ENCODE measurements at places on chromosomes 16 and 17.

DNA sequence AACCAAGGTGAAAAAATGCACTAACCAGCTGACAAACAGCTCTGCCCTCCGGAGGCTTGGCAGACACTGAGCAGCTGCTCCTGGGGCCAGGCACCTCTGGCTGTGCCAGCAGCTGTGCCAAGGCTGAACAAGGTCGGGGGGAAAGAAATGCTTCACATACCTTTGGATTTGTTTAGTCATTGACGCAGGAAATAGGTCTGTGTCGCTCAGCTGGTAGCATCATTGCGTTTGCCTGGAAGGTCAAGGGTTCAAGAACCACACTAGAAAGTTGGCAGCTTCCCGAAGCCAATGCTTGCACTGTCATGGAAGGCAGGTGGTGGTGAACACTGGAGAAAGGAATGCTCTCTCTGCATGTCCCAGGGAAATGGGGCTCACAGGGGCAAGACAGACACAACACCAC, 63.5 kb downstream of the PCTP start:
- DNase-seq = no peak

DNA sequence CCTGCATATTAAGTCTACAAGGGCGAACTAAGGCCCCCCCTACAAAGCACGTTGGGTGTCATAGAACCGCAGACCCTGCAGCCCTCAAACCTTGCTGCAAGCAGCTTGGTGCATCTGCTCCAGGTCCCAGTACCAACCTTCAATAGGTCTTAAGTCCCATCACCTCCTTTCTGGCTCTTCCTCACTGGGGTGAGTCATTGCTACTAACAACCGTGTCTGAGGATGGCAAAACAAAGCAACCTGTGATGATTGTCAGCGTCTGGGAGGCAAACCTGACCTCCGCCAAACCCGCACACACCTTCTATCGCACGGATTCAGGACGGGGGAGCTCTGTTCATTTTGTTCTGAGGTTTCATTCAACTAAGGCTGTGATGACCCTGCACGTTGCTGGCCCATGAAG, 138.9 kb downstream of the SLC39A11 start:
- peak; percentile 15 for DNase-seq

- DNase-seq = no peak
These were observed 24.3 kb downstream of the ITGB3 start for GRCh38 chr17:47277921-47278320.

DNA sequence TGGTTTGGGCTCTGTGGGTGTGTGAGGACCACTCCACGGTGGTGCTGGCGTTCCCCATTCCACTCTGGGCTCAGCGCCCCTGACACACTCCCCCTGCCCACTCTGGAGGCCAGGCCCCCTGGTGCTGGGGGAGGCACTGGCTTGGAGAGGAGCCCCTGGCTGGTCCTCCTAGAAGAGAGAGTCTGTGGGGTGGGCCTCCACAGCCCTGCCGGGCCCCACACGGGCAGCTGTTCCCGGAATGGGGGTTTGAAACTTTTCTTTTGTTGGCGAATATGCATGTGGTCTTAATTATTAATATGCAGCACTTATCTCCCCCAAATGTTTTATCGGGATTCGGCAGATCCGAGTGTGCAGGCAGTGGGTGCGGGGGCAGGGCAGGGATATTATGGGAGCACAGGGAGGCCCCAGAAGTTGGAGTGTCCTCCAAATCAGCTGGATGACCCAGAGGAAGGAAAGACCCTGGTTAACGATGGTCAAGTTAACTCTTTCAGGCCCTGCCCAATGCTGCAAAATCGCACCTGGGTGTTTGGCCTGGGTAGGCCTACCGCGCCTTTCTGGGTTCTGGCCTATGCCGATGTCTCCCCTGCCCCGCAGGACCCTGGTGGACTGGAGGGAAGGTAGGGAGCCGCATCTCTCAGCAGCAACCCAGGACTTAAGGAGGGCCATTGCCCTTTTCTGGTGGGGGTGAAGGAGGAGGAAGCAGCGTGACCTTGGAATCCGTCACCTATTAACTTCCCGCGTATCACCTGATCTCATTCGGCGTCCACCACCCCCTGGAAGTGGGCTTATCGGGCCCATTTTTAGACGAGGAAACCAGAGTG, 36.0 kb downstream of the TMEM235 start:
- DNase-seq = no peak

GRCh38 chr17:81413497-81414135, 18.4 kb downstream of the BAHCC1 start:
- DNase-seq = no peak

DNA sequence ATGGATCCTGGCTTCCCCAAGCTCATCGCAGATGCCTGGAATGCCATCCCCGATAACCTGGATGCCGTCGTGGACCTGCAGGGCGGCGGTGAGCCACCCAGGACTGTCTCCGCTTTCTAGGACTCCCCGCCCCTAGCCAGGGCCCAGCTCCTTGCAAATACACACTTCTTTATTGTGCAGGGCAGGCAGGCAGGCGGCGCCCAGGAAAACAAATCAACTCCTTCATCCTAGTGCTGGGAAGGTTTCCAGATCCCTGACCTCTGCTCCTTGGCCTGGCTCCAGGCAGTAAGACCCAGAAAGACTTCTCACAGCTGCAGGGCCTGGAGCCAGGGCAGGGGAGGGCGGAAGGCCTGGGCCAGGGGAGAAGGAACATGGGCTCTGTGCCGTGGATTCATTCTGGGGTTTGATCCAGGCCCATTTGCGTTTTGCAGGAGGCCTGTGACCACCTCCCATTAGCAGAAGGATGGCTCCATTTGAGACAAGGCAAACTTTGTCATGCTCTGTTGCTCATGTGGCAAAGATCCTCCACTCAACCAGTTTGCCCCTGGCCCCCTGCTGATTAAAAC, 6.0 kb upstream of the LPCAT2 start:
- no peak for DNase-seq

GRCh38 chr16:48383877-48384519, 1.2 kb downstream of the SIAH1 start:
- DNase-seq = peak; percentile 62

- DNase-seq = no peak
These were observed 17.9 kb downstream of the SMCR8 start for GRCh38 chr17:18332909-18333489.

GRCh38 chr17:82231312-82231561, 2.4 kb downstream of the SLC16A3 start:
- no peak for DNase-seq

DNA sequence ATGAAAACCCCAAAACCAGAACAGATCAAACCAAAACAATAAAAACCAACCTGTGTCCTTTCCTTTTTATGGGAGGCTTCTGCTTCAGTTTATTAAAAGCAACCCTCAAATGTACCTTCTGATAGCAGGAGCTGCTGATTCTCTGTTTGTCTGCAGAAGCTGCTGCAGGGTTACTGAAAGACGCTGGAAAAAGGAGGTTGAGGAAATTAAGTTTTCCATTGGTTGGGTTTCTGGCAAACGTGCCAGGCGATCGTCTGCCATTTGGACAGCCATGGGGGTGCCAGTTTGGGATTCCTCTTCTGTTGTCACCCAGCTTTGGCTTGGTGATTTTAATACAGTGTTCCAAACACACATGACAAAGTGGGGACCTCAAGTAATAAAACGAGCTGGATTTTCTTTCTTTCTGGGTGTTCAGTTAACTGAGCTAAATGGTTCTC, 185.4 kb upstream of the ZFHX3 start:
- no peak for DNase-seq

- DNase-seq = no peak
These were observed 71.1 kb downstream of the BANP start for GRCh38 chr16:88022076-88023042.

- DNase-seq = peak; percentile 90
These were observed 1.7 kb upstream of the SLC16A11 start for GRCh38 chr17:7045492-7046126.

GRCh38 chr17:58319173-58320162, 9.1 kb downstream of the TSPOAP1 start:
- no peak for DNase-seq

GRCh38 chr16:11004351-11004750, 60.0 kb downstream of the CLEC16A start:
- DNase-seq = no peak

DNA sequence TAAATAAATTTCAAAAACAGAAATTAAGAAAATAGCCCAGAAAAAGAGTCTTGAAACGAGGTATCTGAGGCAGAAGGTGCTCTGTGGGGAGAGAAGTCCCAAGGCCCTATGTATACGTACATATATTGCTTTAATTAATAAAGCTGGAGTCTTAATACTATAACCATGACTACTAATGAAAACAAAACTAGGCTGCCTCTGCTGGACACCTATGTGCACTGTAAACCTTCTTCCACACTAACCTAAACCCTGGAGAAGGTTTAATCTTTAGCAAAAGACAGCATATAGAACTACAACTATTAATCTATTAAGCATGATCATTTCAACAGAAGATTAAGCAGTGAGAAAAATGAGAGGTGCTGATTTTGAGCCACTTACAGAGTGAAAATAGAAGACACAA, 153.9 kb upstream of the C17orf78 start:
- DNase-seq = no peak

- DNase-seq = no peak
These were observed 13.5 kb downstream of the CCL11 start for GRCh38 chr17:34299027-34299426.

GRCh38 chr16:12602811-12603698, 200.6 kb downstream of the CPPED1 start:
- DNase-seq = no peak

- DNase-seq = peak; percentile 67
These were observed 6.0 kb upstream of the KCNH6 start for GRCh38 chr17:63516910-63517824.

GRCh38 chr17:66240630-66241029, 11.4 kb upstream of the APOH start:
- no peak for DNase-seq

DNA sequence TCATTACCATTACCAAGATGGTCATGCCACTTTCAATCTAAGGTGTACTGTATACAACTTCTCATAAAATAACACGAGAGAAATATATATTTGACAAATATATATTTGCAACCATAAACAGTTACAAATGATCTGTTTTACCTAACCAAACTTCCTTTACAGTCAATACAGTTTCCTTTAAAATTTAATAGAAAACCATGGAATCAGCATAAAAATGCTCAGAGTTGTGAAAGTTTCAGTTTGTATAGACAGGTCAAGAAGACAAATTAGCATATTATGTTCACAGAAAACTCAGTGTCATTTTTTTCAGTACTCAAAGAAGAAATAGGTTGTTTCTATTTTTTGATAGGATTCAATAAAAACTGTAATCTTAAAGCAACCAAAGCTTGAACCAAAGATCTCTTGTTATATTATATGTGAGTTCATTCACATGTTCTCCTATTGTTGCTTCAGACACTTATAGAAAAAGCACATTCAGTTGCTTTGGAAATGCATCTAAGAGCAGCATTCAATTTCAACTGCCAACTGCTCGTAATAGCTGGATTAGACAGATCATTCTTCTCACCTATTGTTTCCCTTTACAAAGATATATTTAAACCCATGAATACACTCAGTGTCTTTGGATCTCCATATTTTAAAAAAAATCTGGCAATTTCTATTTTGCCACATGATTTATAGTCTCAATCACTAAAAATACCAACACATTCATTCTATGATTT, 15.1 kb downstream of the SSH2 start:
- no peak for DNase-seq

DNA sequence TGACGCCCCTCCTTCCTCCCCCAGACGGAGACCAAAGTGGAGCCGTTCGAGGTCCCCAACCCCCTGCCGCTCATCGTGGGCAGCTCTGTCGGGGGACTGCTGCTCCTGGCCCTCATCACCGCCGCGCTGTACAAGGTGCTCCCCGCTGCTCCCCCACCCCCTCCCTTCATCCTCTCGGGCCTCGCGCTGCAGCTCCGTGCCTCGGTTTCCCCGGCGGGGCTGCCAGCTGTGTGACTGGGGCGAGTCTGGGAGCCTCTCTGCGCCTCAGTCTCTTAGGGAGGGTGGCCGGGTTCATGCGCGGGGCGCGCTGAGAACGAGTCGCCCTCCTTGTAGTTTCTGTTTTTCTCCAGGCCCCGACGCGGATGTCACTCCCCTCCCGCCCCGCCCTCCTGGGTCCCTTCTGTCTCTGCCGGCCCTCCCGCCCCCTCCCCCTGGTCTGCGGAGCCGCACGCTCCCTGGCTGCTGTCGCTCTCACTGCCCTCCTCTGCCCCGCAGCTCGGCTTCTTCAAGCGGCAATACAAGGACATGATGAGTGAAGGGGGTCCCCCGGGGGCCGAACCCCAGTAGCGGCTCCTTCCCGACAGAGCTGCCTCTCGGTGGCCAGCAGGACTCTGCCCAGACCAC, 23.7 kb upstream of the ITGAX start:
- DNase-seq = no peak

DNA sequence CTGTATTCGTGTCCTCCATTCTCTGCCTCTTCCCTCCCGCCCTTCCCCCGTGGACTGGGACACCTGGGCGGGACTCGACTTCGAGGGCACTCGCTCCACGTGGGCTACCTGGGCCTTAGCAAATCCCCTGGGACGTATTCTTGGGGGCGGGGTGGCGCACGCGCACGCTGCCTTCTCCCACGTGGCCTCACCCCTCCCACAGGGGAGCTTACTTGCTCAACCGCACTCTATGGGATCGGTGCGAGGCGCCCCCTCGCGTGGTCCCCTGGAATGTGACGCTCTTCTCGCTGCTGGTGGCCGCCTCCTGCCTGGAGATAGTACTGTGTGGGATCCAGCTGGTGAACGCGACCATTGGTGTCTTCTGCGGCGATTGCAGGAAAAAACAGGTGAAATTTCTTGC, 3.5 kb downstream of the VMO1 start:
- DNase-seq = no peak

DNA sequence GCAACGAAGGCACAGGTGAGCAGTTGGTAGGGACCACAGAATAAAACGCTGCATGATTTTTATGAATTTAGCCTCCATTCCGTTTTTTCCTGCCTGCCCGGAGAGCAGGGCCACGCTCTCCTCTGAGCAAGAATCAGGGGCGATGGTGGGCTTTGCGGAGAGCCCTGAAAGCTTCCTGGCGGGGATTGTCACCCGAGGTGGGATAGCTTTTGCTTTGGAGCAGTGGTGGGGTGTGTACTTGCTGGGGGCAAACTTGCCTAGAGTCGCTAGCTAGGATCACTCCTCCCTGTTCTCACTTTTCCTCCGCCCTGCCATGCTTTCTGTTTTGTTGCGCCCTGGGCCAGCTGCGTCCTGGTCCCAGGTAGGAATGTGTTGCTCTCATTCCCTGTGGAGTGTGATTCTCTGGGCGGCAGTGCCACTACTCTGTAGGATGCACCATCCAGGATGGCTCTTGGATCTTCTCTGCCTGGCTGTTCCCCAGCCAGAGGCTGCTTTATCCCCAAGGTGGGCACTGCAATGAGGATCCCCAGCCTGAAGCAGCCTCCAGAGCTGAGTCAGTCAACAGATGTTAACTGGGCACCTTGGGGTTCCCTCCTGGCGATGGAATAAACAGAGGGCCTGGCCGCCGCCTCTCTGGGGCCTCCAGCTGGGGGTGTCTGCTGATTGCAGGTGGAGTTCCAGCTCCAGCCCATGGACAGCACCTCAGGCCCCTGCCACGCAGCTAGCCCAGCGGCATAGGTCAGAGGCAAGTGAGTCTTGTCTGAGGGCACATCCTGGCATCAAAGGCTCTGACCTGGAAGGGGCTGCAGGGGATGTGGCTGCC, 360.9 kb upstream of the TNRC6C start:
- DNase-seq = no peak
